ENCODE measurements at places on chromosomes 5 and 9.

DNA sequence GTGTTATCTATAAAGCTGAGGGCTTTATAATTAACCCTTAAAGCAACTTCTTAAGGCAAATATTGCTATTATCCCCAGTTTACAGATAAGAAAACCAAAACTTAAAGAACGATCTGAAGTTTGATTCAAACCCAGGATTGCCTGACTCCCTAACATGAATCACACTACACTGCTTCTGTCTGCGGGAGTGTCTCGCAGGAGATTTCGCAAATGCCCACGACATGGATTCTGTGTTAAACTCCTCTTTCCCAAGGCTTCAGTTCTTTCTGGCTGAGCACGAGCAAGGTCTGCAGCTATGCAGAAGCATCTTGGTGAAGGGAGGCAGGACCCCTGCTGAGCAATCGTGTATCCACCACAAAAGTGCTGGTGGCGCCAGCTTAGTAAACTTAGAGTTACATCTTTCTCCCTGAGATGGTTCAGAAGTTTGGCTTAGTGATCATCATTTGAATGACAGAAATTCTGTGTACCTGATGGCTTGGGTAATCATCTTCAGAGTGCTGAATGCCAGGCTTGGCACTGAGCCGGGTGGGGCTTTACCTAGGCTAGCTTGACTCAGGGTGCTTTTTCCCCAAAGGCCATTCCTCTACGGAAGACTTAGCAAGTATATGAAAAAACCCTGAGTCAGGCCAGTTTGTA lies 81.4 kb upstream of the PIK3R1 start:
- DNase-seq = no peak

GRCh38 chr9:131854334-131854733 lies 114.5 kb upstream of the RAPGEF1 start:
- no peak for DNase-seq

DNA sequence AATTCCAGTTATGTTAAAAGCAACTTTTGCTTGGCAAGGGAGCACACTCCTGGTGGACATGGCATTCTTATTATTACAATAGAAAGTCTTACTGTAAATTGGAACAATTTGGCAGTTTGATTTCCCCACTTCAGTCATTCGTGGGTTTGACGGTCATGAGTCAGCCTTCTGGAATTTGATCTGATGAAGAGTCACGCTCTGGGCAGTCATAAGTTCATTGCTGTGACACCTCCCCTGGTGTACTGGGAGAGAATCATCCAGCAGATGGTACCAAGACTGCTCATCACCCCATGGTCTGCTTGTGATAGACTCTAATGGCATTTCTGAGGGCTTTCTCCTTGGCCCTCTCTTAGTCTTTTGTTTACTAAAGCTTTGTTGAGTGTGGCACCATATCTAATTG lies 53.8 kb downstream of the GLRA1 start:
- DNase-seq = no peak

GRCh38 chr9:124284237-124284831 lies 26.6 kb downstream of the NEK6 start:
- no peak for DNase-seq

DNA sequence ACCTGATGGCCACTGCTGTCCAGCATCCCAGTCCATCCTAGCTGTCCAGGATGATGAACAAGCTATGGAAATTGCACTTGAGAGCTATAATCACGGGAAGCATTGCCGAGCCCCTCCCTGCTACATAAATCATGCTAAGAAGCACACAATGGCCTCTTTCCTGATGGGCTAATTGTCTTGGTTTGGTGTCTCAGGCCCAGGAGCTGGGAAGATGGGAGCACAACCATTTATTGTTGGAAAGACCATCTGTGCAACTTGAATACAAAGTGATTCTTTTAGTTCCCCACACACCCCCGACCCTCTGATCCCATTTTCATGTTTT lies 80.4 kb downstream of the RGS3 start:
- no peak for DNase-seq

DNA sequence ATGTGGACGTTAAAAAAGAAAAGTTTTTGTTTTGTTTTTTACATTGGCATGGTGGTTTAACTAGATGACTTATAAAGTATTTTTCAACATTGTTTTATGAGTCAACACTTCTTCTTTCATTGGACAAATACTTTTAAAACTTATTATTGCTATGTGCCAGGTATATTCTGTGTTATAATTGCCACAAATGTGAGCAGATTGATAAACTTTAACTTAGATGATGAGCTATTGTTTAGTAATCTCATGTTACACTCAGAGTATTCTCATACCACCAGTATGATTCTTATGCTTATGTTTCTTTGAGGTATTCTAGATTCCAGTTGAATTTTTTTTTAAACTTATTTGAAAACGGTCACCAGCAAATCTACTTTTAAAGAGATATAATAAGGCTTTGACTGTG lies 60.3 kb downstream of the RASA1 start:
- no peak for DNase-seq

DNA sequence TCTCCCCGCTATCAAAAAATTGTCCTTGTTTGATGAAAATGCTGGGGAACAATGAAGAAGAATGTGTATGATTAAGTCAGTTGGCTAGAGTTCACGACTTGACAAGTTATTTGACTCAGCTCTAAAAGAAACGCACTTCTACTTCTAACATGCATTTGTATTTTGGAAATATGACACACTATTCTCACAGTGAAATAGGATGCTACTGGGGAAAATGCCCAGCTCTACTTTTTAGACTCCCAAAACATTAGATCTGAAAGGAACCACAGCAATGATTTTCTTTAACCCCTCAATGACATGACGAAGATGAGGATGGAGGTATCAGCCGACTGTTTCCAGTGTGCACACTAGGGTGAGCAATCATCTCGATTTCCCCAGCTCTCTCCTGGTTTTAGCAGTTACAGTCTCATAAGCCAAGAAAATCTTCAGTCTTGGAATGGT lies 83.6 kb upstream of the PCSK1 start:
- DNase-seq = no peak

DNA sequence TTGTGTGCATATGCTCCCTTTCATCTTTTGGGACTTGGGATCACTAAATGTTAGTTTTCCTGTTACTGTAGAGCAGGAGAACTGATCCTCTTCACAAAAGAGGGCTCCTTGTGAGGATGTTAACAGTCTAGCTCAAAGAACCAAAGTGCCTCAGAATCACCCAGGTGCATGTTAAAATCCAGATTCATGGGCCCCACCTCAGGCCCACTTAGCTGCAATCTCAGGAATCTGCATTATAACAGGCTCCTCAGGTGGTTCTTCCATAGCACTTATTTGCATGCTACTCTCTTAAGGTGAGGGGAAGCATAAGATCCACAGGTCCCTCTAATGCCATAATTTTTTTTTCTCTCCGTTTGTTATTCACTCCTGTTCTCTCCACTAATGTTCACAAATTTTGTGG lies 14.8 kb upstream of the MEF2C start:
- no peak for DNase-seq

- DNase-seq = no peak
These were observed 2.1 kb upstream of the PRDM12 start for GRCh38 chr9:130662099-130662969.

DNA sequence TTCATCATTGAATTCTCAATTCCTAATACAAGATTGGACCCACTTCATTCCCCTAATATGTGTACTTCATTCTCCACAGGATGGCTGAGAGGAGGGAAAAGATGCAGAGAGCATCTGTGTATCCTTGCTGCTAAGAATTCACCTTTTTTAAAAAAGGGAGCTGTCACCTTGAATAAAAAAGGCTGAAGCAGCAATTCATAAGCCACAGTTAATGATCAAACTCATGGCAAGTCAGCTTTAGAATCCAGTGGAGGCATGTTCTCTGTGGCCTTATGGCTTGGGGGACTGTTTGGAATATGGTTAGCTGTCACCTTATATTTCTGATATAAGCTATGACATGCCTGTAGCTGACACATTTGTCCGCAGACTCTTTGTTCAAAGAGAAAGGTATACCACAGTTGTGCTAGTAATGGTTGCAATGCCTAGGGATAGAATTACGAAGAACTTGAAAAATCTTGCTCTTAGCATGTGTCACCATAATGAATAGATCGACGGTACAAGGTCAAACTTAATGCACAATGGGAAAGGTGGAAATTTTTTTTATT lies 256.8 kb upstream of the TNC start:
- no peak for DNase-seq

DNA sequence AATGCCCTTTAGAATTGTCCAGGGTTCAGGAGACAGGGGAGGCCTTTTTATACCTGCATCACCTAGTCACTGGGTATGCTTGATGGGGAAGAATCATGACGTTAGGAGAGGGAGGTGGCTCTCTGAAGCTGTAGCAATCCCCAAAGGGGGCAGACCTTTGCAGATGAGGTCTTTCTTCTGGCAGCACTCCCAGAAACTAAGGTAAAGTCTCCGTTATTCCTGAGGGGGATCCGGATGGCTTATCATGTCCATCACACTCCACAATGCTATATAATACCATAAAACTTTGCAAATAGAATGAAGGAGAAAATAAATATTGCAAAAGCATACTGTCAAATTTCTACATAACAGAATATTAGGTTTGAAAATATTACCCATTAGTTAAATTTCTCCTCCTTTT lies 21.5 kb upstream of the CAST start:
- DNase-seq = no peak

GRCh38 chr9:138007918-138008841 lies 130.6 kb downstream of the CACNA1B start:
- DNase-seq = no peak

DNA sequence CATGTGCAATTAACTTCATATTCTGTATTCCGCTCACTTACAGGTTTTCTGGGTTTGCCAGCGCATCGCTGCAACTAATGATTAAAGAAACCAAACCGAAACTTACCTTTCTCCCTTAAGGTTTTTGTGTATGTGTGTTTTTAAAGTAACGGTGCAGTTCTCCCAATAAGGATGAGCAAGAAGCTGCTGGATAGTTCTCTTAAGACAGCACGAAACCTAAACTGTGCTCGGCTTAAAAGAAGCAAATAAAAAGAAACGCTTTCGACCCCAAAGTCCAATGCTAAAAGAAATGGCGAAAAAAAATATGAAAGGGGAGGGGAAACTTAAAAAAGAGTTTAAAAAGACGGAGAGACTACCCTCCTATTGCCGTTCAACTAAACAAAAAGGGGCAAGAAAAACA lies 340 bp downstream of the ELAVL2 start:
- no peak for DNase-seq

GRCh38 chr5:137250421-137250820 lies 248.7 kb downstream of the SPOCK1 start:
- DNase-seq = no peak

- DNase-seq = no peak
These were observed 8.2 kb upstream of the DRD1 start for GRCh38 chr5:175452166-175452565.
